ENCODE measurements at places on chromosomes 12 and 14.

- no peak for DNase-seq
Observed at GRCh38 chr14:35480119-35480769, 53.7 kb upstream of the INSM2 start.

DNA sequence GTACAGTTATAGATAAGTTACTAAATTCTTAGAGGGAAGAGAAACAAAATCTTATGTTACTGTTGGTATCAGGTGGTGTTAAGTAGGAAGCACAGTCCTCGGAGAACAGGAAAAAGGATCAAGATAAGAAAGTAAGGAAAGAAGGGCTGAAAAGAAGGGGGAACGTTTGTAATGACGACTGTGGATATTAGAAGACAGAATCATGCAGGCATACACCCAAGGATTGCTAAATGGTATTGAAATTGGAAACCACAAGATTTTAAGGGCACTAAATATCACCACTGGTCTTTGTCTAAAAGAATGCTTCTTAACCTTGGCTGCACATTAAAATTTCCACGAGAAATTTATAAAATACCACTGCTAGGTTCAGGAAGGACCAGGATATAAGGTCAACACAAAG is 34.1 kb upstream of the ERGIC2 start:
- no peak for DNase-seq

DNA sequence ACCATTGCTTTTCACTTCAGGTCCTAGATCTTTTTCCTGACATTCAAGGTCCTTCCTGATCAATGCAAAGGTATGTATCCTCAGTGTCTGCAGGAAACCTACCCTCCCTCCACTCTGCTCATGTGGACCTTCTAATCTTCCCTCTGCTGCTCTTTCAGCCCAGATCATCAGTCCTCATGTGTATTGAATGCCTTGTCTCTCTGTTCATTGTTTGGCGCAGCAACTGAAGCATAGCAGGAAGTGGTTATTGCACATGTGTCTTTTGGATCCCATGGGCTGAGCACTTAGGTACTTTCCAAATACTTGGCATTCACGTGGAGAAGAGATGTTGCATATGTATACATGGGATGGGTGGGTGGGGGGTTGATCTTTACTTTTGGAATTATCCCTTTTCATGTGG is 4.3 kb upstream of the NIN start:
- DNase-seq, result no peak

DNA sequence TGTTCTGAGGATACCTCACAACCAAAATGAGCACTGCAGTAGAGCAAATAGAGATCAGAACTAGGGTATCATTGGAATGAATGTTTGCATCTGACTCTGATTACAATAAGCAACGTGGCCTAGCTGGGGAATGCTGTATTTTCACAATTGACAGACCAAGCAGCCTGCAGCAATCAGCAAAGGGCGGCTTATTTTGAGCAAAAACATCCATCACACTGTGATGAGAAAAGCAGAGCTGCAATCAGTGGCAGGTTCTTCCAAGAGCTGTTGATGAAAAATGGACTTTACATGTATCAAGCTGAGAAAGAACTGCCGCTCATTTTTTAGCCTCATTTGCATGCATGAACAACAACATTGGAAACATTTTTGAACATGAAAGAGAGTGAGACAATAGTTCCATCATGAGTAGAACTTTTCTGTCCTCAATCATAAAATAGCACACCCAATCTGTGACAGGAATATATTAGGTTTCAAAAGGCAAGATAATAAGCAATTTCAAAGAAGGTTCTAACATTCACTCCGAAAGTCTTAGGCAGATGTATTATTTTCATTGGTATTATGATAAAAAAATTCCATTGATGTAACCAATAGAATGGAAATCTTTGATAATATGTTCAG is 249.7 kb upstream of the FBXO33 start:
- no peak for DNase-seq

DNA sequence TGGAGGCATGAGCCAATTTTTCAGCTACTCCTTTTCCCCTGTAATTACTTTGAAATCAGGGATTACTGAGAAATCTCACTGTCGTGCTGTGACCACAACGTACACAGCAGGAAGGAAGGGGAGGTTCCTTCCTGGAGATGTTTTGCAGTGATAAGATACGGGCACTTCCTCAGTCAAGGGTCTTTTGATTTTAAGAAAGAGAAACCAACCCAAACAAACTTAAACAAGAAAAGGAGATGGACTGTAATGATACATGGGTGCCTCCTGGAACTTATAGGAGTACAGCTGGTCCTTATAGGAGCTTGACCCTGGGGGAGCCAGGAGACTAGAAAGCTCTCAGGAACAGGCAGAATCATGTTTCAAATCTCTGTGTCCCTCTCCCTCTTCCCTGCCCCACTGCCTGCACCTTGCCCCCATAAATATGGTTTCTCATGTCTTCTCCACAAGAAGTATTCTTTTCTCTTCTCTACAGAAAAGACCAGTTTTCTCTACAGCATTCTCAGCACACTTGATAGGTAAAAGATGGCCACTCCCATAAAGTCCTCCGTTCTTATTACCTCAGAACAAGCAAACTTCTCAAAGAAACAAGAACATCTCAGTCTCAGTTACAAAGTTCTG is 281.1 kb upstream of the AMIGO2 start:
- DNase-seq, result peak; percentile 29

GRCh38 chr12:107522692-107523477 is 162.7 kb upstream of the PWP1 start:
- no peak for DNase-seq

- DNase-seq, result no peak
Observed at GRCh38 chr12:53733807-53734200, 6.6 kb upstream of the CALCOCO1 start.

DNA sequence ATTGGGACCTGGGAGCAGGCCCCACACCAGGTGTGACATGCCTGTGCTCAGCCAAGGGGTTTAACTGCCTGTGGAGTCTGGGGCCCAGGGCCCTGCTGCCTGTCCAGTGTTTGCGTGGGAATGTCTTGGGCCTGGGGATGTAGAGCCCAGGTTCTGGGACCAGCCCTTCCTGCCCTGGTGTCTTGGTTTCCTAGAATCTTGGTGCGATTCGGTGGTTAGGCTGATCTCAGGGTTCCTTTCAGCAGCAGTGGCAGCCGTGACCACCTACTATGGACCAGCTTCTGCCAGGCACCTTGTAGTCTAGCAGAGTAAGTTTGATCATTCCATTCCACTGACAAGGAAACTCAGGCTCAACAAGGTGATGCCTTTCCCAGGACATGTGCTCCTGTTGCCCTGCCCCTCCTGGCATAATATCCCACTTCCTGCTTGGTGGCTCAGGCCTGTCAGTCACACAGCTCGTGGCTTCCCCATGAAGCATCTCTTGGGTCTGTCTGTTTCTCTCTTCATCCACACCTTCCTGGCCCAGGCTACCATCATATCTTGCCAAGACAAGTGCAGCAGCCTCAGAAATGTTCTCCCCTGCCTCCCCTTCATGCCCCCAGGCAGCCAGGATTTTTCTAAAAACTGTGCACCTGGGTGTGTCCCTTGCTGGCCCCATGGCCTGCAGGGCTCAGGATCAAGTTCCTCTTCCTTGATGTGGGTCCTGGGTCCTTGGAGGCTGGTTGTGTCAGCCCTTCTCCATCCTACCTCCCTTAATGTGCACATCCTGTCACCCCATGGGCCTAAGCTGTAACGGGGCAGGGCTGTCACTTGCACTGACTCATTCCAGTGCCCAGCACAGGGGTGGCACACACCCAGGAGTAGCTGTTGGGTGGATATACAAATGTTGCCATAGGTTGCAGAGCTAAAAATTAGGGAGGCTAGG is 101.6 kb downstream of the SLC25A47 start:
- no peak for DNase-seq

DNA sequence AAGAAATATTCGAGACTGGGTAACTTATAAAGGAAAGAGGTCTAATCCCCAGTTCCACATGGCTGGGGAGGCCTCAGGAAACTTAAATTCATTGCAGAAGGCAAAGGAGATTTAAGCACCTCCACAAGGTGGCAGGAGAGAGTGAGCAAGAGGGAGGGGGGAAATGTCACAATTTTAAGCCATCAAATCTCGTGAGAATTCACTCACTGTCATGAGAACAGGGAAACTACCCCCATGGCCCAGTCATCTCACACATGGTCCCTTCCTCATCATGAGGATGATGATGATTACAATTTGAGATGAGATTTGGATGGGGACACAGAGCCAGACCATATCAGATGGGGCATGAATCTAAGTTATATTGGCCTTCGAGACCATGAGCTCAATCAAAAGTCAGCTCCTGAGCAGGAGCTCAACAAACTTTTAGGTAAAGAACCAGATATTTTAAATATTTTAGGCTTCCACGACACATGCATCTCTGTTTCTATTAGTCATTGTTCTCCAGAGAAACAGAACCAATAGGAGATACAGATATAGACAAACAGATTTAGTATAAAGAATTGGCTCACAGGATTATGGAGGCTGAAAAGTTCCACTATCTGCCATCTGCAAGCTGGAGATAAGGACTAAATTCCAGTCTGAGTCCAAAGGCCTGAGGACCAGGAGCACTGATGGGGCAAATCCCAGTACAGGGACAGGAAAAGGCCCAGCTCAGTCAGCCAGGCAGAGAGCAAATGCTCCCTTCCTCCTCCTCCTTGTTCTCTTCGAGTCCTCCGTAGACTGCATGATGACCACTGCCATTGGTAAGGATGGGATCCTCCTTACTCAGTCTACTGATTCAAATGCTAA is 24.9 kb downstream of the DGLUCY start:
- peak; percentile 28 for DNase-seq

DNA sequence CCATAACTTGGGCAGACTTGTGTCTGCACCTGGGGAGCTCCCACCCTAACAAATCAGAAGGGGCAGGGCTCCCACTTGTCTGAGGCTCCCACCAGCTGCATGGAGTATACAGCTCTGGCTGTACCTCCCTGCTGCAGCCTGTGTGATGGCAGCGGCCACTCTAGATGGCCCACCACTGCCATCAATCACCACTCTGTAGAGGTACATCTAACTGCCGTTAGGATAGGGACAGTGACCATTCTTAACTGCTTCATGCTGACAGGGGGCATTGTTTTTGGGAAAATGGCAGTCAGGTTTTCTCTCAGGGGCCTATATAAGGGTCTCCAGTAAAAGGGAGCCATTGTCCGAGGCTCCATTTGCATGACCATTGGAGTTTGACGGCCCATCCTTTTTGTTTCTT is 42.2 kb downstream of the HSD17B6 start:
- DNase-seq, result no peak

- DNase-seq, result no peak
Observed at GRCh38 chr12:89680409-89680808, 28.2 kb downstream of the ATP2B1 start.

GRCh38 chr12:54052438-54053002 is 1.1 kb upstream of the HOXC4 start:
- no peak for DNase-seq

DNA sequence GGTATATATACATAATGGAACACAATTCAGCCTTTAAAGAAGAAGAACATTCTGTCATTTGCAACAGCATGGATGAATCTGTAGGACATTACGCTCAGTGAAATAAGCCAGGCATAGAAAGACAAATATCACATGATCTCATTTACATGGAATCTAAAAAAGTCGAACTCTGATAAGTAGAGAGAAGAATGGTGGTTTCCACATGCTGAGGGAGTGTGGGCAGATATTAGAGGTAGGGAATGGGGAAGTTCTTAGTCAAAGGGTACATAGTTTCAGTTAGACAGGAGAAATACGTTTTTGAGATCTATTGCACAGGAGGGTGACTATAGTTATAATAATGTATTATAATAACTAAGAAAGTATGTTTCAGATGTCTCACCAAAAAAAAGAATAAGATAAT is 71.4 kb downstream of the ADAMTS20 start:
- DNase-seq, result no peak

- no peak for DNase-seq
Observed at GRCh38 chr14:59484639-59485175, 390 bp downstream of the JKAMP start.

GRCh38 chr12:12693111-12693671 is 2.8 kb downstream of the GPR19 start:
- DNase-seq, result no peak

DNA sequence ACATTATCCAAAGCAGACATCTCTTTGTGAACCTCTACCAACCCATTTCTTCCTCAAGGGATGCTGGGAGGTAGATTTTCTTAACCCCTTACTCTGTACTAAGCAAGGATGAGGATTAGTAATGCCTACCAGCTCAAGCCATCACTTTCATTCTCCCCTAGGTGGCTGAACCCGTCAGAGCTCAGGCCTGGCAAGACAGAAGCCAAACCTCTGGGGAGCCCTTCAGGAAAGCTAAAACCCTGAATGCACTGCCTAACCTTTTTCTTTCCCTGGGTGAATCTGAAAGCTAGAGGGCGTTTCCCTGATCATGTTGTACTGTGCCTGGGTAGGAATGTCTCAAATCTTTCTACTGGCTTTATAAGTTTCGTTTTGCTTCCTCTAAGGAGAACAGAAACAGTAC is 617.3 kb downstream of the RPL10L start:
- no peak for DNase-seq

DNA sequence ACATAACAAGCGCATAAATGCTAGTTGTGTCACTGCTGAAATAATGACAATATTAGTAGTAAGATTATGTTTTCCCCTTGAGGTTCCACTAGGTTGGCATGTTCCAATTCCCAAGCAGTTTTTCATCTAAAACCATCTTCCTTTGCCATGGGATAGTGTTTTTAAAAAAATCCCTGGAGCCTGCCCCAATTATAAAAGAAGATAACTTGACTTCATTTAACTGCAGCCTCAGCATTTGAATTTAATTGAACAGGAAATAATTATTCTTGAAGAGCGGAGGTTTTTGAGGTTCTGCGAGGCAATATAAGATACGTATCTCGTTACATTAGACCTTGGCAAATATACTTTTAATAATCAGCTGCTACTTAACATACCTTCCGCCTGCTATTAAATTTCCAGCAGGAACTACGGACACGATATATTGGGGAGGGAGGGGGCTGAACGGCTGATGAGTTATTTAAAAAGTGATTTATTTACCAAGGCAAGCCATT is 65.2 kb upstream of the HSPB8 start:
- DNase-seq, result no peak

- DNase-seq, result no peak
Observed at GRCh38 chr12:24759155-24759554, 189.7 kb downstream of the BCAT1 start.

GRCh38 chr12:132649226-132649945 is 30.8 kb downstream of the P2RX2 start:
- DNase-seq, result no peak

DNA sequence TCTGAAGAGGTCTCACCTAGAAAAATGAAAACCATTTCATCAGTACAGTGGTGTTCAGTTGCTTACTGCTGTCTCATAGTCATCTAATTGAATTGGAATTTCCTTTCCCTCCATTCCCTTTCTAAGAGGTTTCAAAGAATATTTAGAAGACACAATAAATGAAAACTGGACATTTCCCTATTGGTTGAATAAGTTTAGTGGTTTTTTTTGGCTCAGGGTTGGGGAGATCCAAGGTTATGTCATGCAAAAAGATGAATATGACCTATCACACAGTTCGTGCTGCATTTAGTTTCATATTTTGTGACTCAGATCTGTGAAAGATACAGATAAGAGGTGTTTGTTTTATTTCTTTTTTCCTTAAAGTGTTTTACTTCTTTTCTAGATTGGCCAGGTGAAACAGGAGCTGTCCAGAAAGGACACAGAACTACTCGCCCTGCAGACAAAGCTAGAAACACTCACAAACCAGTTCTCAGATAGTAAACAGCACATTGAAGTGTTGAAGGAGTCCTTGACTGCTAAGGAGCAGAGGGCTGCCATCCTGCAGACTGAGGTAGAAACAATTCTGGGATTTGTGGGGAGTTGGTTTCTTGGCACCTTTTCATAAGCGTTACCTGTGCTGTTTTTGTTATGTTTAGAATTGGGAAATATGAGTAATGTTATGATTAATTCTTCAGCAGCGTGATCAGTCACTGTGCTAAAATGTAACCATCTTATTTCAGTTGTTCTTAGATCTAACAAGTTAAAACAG is 124.6 kb downstream of the ERC1 start:
- DNase-seq, result no peak
